Fibroblast of skin of right biceps (primary cell): ENCODE measurements at places on chromosomes 11 and 22.

GRCh38 chr22:25051073-25051472, 98.6 kb downstream of the KIAA1671 start:
- no peak for DNase-seq

- no peak for DNase-seq
Observed at GRCh38 chr11:118049771-118050170, 27.1 kb upstream of the TMPRSS4 start.

GRCh38 chr22:35534091-35534490, 6.5 kb upstream of the RASD2 start:
- DNase-seq, result no peak

DNA sequence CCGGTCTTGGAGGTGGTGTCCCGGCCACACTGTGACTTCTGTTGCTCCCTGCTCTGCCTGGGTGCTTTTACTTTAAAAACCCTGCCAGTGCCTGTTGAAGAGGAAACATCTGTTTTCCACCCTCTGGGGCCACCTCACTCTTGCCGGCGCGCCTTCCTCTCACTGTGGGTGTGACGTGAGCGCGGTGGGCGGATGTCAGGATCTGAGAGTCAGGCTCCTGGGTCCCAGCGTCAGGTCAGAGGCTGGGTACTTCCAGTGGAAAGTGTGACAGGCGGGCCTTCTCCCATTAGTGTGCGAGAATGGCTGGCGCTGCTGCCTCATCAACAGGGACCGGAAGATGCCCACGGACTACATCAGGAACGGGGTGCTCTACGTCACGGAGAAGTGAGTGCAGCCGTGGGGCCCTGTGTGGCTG, 54.2 kb downstream of the GRAMD4 start:
- DNase-seq, result peak; percentile 31

GRCh38 chr11:122167100-122167499, 51.1 kb upstream of the BLID start:
- DNase-seq, result peak; percentile 88

GRCh38 chr22:44846726-44847275, 94.4 kb downstream of the ARHGAP8 start:
- DNase-seq, result no peak

DNA sequence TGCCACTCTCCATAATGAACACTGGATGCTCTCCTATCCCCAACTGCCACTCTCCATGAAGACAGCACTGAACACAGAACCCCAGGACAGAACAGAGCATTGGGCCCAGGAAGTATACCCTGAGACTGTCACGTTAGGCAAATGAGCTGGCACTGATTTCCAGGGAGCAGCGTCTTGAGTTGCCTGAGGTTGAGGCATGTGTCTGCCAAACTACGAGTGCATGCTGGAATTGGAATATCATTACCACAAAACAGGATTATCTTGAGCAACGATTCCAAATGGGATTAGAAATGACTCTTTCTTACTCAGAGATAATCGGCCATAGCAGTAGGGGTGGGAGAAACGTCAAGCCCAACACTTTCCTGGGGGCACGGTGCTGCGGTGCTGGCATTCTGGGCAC, 39.9 kb downstream of the CLPB start:
- DNase-seq, result no peak

GRCh38 chr11:33654594-33654993, 46.0 kb downstream of the C11orf91 start:
- DNase-seq, result no peak

DNA sequence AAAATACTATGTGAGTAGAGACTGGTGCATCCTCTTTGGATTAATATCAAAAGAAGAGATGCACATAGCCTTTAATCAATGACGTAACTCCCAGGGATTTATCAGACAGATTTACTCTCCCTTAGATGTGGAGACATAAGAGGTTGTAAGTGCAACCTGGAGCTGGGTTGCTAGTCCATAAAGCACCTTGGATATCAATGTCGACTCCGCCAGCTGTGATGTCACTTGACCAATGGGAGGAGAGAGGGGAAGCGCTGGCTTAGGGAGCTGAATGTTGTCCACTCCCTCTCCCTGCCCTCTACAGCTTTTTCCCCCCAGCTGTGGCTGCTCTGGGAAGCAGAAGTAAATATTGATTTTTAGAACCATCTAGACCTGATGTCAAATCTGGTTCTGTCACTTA, 28.9 kb upstream of the TMEM86A start:
- DNase-seq, result no peak

- DNase-seq, result no peak
Observed at GRCh38 chr11:98940913-98941312, 79.8 kb upstream of the CNTN5 start.

- no peak for DNase-seq
Observed at GRCh38 chr22:19527321-19527721, 3.1 kb upstream of the CLDN5 start.
